ENCODE measurements at places on chromosomes 6 and 20. TPM values are rescaled to one million over a fixed set of nuclear protein-coding genes. Genes with fewer than 3 reads are reported as not detected.

The SMLR1 gene
- 0.07 TPM for polyA plus RNA-seq

The SLC16A10 gene
- 11.1 TPM for polyA plus RNA-seq

The EIF6 gene
- 117 TPM for polyA plus RNA-seq

The CCDC170 gene
- 0.45 TPM for polyA plus RNA-seq

The CCHCR1 gene
- 6.1 TPM for polyA plus RNA-seq

The RRBP1 gene
- polyA plus RNA-seq: 227 TPM

The COX4I2 gene
- 36.0 TPM for polyA plus RNA-seq

The ZSCAN23 gene
- polyA plus RNA-seq: 0.18 TPM

The CTCFL gene
- not detected for polyA plus RNA-seq

The CST2 gene
- polyA plus RNA-seq: 2.2 TPM

The CCDC167 gene
- polyA plus RNA-seq: 18.8 TPM

The TRIM40 gene
- polyA plus RNA-seq: not detected

The SLC17A9 gene
- polyA plus RNA-seq: 3.7 TPM

Data from adipose tissue (tissue), 3 donors.